ENCODE measurements at places on chromosomes 3 and 15. TPM values are rescaled to one million over a fixed set of nuclear protein-coding genes. Genes with fewer than 3 reads are reported as not detected.

- peaks cover 14% of the 10 kb centered on the region for H3K4me1 ChIP-seq
- no peak for DNase-seq
- no peak overlapping the region for H3K4me3 ChIP-seq
- H3K27ac ChIP-seq, result no peak overlapping the region
These were observed 166.6 kb downstream of the BBX start for GRCh38 chr3:107689355-107689754.

DNA sequence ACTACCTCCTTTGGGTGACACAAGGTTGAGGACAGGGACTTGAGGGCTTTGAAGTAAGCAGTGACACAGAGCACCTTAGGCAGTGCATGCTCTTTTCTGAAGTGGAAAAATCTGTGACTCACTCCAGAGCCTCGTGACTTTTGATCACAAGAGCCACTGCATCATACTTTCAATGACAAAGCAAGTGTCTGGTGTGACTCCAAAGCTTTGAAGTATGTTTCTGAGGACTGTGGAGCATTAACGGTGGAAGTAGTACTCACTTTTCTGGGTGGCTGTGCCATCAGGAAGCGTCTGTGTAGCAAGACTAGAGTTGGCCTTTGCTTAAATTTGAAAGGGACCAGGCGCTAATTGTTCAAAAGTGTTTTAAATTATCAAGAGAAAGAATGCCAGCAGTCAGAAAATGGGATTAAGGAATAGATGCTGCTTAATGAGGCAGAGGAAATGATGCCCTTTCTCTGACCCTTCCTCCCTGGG is 210.7 kb upstream of the TRIM42 start:
- no peak for DNase-seq
- no peak overlapping the region for H3K27ac ChIP-seq
- H3K4me1 ChIP-seq, result no peaks in the 10 kb centered on the region
- no peaks in the 10 kb centered on the region for H3K27me3 ChIP-seq

GRCh38 chr3:128488636-128488990 is 4.4 kb downstream of the GATA2 start:
- peaks cover 14% of the 10 kb centered on the region for H3K36me3 ChIP-seq
- H3K4me1 ChIP-seq, result peaks cover 34% of the 10 kb centered on the region
- H3K27ac ChIP-seq, result peak overlapping the region; percentile 24
- peak overlapping the region; percentile 42 for H3K4me3 ChIP-seq

DNA sequence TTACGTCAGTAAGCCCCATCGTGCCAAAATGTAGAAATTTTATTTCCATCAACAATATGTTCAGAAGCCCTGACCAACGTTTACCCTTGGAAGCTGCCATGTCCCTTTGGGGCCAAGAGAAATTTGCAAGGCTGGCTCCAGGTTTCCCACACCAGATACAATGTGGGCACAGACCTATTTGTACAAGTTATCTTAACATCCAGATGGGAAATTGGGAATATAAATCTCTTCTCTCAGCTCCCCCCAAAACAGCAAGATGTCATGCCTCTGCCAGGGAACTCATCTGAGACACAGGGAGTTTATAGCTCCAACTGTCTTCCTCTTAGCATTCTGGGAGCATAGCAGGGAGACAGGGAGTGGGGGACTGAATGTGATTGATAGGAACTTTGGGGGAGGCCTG is 9.3 kb upstream of the DPPA2 start:
- peaks cover 13% of the 10 kb centered on the region for H3K36me3 ChIP-seq
- peaks cover 4% of the 10 kb centered on the region for H3K4me1 ChIP-seq
- no peak overlapping the region for H3K27ac ChIP-seq
- no peaks in the 10 kb centered on the region for H3K27me3 ChIP-seq
- no peak overlapping the region for H3K4me3 ChIP-seq
- no peak for DNase-seq

GRCh38 chr3:111802700-111803099 is 56.4 kb upstream of the PHLDB2 start:
- DNase-seq, result no peak
- H3K36me3 ChIP-seq, result no peaks in the 10 kb centered on the region
- no peak overlapping the region for H3K27ac ChIP-seq
- H3K4me3 ChIP-seq, result no peak overlapping the region
- H3K27me3 ChIP-seq, result peaks cover 1% of the 10 kb centered on the region

- H3K27me3 ChIP-seq, result peaks cover 3% of the 10 kb centered on the region
- no peak for DNase-seq
- no peak overlapping the region for H3K27ac ChIP-seq
- H3K4me1 ChIP-seq, result no peaks in the 10 kb centered on the region
- H3K36me3 ChIP-seq, result peaks cover 6% of the 10 kb centered on the region
- H3K4me3 ChIP-seq, result no peak overlapping the region
These were observed 85.9 kb downstream of the DCLK3 start for GRCh38 chr3:36678216-36679013.

- no peaks in the 10 kb centered on the region for H3K36me3 ChIP-seq
- H3K4me1 ChIP-seq, result peaks cover 6% of the 10 kb centered on the region
- peaks cover 2% of the 10 kb centered on the region for H3K27me3 ChIP-seq
- DNase-seq, result no peak
- H3K27ac ChIP-seq, result no peak overlapping the region
These were observed 117.7 kb upstream of the GRM7 start for GRCh38 chr3:6743067-6743720.

The GOLGA6B gene
- not detected for total RNA-seq

The TUSC7 gene
- total RNA-seq, result not detected
